NCI-H1048 (cell line): ENCODE measurements at places on chromosomes 1 and 21.
A peak's percentile ranks its signal among the peaks of the same experiment; 100 is the strongest.

GRCh38 chr1:55155522-55155921 is 59.6 kb downstream of the USP24 start:
- DNase-seq: no peak

DNA sequence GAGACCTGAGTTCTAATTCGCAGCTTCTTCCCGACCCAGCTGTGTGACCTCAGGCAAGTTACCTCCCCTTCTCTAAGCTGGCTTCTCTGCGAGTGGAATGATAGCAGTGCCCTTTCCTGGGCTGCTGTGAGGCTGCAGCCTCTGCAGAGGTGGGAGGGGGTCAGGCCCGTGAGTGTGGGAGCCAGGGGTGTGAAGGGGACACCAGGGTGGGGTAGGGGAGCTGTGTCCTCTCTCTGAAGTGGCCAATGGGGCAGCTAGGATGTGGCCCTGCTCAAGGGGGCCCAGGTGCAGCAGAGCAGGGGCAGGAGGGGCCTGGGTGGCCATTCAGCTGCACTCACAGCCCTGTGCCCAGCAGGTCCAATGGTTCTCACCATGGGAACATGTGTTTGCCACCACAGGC is 24.5 kb downstream of the DMRTB1 start:
- DNase-seq: no peak

- DNase-seq: no peak
Observed at GRCh38 chr1:179178950-179179349, 50.5 kb downstream of the ABL2 start.

DNA sequence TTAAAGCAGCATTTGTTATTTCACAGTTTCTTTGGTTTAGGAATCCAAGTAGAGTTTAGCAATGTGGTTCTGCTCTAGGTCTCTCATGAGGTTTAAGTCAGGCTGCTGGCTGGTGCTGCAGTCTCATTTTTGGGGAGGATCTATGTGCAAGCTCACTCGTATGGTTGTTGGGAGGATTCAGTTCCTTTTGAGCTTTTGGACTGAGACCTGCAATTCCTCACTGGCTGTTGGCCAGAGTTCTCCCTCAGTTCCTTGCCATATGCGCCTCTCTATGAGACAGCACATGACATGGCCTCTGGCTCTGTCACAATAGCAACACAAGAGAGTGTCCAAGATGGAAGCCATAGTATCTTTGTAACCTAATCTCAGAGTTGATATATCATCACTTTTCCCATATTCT is 91.0 kb downstream of the OLFML2B start:
- no peak for DNase-seq

DNA sequence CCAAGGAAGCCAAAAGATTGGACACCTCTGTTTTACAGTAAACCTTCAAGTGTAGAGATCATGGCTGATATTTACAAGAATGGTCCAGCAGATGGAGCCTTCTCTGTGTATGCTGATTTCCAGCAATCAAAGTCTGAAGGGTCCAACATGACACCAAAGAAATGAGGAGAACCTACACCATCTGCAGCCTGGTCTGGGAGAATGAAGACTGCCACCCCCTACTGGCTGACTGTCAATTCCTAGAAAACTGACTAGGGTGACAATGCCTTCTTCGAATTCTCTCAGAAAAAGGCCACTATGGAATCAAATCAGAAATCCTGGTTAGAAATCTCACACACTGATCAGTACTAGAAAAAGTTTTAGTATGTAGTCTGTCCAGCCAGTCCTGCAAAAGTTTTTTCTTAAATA is 83.3 kb downstream of the CDC42BPA start:
- DNase-seq: no peak

DNA sequence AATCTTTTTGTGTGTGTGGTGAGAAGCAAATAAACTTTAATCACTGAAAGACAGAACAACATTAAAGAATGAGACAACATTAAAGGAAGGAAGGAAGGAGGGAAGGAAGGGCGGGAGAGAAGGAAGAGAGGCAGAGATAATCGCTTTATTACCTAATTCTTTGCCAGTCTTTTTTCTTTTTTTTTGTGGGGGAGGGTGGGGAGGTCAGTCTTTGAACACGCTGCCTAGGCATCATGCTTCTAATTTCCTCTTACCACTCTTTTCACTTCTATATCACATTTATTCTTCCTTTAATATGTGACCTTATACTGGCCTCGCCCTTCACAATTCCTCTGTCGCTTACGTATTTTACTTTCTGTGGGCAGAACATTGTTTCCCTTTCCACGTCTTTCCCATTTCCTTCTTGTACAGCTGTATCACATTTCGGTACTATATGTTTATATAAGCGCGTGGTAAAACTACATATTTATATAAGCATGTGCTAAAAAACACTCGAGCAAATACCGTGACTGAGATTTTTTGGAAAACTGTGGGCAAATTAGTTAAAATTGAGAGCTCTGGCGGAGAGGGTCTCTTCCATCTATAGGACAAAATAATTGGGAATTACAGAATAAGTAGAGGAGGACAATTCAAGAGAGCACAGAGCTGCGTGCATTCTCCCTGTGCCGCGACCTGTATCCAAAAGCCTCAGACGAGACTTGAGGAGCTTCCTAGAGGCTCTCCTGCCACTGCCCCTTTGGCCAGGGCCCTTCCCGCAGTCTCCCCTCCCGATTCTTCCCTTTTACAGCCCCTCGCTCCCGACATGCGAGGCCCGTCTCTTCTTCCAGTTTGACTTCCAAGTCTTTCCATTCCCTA is 823 bp upstream of the PRKAA2 start:
- DNase-seq: no peak

- DNase-seq: no peak
Observed at GRCh38 chr1:241366196-241366595, 9.2 kb upstream of the RGS7 start.

GRCh38 chr1:56576880-56577405 is 2.4 kb downstream of the PLPP3 start:
- no peak for DNase-seq

- no peak for DNase-seq
Observed at GRCh38 chr1:212537610-212538009, 71.0 kb upstream of the ATF3 start.

DNA sequence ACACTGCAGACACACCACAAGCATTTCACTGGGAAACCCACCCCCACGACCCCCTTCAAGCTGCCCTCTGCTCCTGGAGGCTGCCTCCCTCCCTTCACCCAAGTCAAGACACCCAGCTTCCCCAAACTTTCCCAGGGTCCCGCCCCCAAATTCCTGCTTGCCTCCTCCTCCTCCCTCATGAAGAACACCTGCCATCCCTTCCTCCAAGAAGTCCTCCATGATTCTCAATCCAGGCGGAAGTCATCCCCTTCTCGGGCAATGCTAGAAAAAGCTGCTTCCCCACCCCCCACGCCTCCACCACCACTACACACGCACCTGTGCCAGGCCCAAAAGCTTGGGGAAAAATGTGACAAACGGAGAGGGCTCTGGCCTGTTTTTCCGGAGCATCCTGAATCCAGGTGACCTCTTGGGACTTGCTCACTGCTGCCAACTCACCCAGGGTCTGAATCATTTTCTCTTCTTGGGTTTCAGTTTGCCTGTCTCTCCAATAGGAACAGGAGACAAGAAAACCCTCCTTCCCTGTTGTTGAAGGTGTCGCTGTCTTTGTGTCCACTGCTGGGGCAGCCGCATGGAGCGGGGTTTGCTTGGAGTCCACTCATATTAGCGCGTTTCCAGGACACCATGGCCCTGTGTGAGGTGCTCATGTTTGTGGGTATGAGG is 101.0 kb upstream of the CASZ1 start:
- DNase-seq: no peak

DNA sequence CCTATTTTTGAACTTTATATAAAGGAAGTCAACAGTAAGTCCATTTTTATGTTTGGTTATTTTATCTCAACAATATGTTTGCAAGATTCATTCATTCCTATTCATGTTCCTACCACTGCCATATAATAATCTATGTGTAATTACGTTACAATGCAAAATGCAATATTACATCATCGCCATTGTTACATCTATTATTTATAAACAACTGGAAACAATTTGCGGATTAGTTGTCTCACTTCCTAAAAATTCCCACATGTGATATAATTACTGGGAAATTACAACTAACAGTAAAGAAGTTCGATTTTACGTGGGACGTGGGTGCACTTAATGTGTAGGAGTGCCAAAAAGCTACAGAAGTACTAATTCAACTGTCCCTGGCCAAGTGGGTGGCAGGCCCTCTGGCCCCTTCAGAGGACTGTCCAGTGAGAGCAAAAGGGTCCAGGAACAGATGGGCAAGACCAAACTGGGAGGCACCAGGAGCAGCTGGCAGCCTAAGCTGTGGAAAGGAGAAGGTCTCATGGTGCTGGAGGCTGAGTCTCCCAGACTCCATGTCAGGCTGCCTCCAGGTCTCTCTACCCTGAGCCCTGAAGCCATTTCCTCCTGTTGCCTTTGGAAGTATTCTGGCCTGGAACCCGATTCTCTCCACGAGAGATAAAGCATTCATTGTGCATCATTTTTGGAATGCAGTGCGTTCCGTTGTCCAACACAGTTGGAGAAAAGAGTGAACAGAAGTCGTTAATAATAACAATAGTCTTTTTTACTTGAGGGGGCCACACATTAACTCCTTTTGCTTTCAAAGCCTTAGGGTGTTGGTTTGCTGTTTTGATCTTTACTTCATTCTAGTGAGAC is 42.9 kb downstream of the TNNT2 start:
- no peak for DNase-seq

- DNase-seq: peak; percentile 26
Observed at GRCh38 chr1:27574871-27575831, 28.8 kb downstream of the AHDC1 start.

- no peak for DNase-seq
Observed at GRCh38 chr1:83027511-83027910, 971.4 kb downstream of the TTLL7 start.

GRCh38 chr1:239987103-239987745 is 104.5 kb upstream of the FMN2 start:
- no peak for DNase-seq

GRCh38 chr1:101566883-101567538 is 330.2 kb downstream of the S1PR1 start:
- no peak for DNase-seq

DNA sequence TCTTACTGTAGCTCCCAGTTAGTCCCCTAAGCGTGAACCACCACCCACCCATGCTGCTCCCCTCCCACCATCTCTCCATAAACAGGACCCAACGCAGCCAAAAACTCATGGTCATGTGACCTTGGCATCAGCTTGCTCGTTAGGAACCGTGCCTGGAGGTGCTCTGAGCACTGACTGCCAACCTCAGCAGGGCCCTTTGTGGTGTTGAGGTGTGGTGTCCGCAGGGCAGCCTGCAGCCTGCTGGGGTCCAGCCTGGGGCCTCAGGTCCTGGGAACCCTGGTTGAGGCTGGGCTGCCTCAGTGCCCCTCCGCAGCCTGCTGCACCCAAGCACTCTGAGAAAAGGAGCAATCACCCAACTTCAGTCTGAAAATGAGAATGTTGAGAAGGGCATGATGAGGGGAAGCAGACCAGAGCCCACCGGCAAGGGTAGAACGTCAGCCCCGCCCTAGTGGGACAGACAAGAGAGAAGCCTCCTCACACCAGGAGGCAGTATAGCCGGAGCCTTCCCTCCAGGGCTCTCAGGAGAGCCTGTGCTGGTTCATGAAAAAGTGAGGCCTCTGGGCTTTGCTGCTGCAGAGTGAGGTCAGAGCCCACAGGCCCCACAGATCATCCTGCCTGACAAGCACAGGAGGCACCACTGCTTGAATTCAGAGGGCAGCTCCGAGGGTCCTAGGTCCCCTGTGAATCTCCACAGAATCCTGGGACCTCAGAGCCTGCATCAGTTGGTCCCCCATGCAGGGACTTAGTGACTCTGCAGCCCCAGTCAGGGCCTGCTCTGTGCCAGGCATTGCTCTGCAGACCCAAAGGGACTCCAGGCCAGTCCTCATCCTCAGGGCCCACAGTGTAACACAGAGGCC is 4.9 kb upstream of the COL6A2 start:
- DNase-seq: no peak

GRCh38 chr1:17218939-17219338 is 14.0 kb downstream of the PADI1 start:
- no peak for DNase-seq

DNA sequence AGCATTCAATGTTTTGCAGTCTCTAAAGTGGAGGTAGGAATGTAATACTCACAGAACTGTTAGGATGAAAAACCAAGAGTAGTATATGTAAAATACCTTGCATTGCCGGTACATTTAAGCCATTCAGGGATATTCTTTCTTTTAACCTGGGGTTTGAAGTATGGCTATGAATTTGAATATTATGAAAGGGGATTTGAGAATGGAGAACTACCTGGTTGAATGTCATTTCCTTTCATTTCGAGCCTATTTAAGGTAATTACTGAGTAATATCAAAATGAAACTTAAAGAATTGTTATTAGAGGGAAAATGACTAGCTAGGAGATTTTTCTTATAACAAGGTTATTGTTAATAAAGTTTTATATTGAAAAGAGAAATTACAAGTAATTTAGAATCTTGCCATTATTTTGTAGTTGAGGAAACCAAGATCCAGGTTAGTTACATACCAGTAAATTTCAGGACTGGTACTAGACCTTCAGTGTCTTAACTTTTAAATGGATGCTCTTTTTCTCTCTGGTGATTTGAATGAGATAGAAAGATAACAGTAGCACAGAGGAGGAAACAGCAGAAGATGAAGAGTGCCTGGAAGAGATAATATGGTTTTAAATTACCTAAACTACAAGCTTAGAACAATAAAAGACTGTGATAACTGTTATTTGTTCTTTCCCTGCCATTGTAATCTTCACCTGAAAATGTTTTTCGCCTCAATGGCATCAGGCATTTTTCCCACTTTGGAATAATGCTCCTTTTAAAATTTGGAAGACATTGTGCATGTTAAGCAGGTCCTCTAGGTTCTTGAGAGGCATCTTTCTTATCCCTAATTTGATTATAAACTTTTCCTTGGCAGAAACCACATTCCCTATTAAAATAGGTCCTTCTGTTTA is 103.2 kb downstream of the PKN2 start:
- no peak for DNase-seq

GRCh38 chr1:97010566-97011264 is 289.1 kb downstream of the PTBP2 start:
- no peak for DNase-seq

DNA sequence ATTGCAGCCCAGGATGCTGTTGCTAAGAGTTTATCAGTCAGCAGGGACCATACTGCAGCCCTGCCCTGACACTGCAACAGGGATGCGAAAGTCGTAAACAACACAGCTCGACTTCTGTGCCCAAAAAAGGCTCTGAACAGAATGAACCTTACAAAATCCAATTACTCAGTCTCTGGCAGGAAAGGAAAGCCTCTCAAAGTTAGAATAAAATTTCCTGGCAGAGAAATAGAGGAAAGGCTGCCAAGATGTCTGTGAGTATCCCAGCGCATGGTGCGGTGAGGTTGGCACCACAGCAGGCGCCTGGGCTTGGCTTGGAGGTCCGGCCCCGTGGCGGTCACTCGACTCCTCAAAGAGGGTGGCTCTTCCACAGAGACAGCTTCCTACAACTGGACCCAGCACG is 185.8 kb downstream of the PCP4 start:
- DNase-seq: no peak

- peak; percentile 73 for DNase-seq
Observed at GRCh38 chr21:22342889-22343288, 1344.7 kb downstream of the NCAM2 start.
